Nephron progenitor cell (in vitro differentiated cells): ENCODE measurements at places on chromosomes 12 and 14.

- DNase-seq = no peak
Observed at GRCh38 chr12:42104087-42104486, 40.6 kb downstream of the GXYLT1 start.

- DNase-seq = no peak
Observed at GRCh38 chr12:119694111-119694510, 26.2 kb downstream of the PRKAB1 start.

GRCh38 chr14:53167602-53168328 lies 14.6 kb upstream of the DDHD1 start:
- no peak for DNase-seq

GRCh38 chr12:96197503-96198272 lies 3.5 kb downstream of the ELK3 start:
- DNase-seq = no peak

DNA sequence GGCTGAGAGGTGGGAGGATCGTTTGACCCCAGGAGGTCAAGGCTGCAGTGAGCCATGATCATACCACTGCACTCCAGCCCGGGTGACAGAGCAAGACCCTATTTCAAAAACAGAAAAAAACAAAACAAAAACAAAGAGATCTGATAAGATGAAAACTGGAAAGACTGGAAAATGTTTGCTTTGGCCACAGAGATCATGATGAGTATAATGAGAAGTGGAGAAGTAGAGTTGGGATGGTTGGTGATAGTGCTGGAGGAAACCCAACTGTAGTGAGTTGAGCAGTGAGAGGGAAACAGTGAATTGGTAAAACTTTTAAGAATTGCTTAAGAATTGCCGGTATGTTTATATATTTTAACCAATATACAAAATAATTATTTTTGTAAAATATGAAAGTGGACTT lies 39.2 kb downstream of the MON2 start:
- no peak for DNase-seq

DNA sequence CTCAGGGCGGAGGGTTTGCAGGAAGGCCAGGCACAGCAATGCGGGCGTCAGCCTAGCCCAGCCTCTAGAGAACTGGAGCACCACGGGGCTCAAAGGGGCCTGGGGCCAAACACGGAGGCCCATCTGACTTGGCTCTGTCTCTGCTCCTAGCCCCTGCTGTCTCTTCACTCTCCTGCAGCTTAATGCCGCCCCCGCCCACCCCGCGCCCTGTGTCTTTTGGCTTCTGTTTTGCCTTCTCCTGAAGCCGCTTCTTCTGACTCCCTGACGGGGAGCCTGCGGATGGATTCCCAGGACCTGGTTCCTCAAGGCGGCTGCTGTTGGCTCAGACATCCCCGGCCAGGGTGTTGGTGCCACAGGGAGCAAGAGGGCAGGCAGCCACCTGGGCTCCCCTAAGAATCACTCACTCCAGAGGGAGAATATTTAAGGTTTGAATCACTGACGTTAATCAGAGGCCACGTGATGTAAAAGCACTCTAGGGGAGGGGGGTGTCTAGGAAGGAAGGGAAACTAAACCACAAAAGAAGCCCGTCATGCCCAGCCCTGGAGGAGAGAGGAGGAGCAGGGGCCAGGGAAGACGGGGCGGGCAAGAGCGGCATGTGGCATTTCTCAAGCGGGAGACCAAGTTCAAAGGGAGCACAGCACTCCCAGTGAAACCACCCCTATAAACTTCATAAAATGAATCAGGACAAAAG lies 36.9 kb upstream of the PRMT8 start:
- no peak for DNase-seq

GRCh38 chr12:42421844-42422779 lies 96.1 kb downstream of the PPHLN1 start:
- no peak for DNase-seq

DNA sequence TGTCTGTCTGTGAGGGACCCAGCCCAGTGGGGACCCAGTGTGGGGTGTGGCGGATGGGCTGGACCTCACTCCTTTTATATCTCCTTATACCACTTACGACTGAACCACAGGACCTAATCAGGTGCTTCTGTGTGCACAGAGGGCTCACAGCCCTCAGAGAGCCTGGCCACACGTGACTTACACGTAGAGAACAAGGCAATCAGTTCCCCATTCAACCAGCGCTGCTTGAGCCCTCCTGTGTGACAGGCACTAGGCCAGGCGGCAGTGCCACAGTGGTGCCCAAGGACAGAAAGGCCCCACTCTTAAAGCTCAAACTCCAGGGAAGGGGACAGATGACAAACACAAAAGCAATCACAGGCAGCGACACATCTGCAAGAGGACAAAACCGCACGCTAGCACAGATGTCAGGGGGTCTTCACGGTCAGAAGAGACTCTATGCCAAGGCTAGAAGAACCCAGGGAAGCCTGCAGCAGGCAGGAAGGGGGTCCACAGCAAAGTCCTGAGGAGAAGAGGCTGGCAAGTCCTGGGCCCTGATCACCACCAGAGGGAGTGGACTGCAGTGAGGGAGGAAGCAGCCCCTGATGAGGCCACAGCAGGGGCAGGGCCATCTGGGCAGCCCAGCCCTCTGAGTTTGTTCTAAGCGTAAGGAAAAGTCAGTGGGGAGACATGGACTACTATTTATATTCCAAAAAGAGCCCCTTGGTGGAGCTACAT lies 39.3 kb downstream of the SETD3 start:
- DNase-seq = peak; percentile 18

- DNase-seq = no peak
Observed at GRCh38 chr12:87405918-87406317, 623.3 kb downstream of the C12orf50 start.
